ENCODE measurements at places on chromosomes 4 and X.

DNA sequence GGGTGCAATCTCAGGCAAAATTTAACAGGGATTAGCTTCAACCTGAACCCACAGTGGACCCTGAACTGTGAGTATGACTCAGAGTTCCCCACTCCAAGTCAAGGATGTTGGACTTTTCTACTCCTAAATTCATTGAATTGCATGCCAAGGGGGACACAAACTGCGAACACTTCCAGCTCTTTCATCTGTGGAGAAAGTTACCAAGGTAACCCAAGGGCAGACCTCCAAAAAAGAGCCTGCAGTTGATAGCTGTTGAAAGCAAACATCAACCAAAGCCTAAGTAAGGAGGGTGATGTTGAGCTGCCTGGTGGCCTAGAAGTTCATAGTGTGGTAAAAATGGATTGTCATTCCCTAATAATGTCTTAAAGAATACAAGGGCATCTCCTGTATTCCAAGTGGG lies 1242.9 kb downstream of the C4orf33 start:
- DNase-seq, result no peak

- no peak for DNase-seq
Measured at GRCh38 chr4:120266602-120267001, 200.0 kb upstream of the MAD2L1 start.

- DNase-seq, result no peak
Measured at GRCh38 chrX:121008920-121009319, 23.4 kb upstream of the CT47A1 start.

- DNase-seq, result no peak
Measured at GRCh38 chrX:42422961-42423360, 355.0 kb downstream of the PPP1R2C start.

GRCh38 chrX:17633546-17633945 lies 103.7 kb upstream of the SCML1 start:
- no peak for DNase-seq

- DNase-seq, result no peak
Measured at GRCh38 chrX:41076742-41077141, 8.5 kb upstream of the USP9X start.

DNA sequence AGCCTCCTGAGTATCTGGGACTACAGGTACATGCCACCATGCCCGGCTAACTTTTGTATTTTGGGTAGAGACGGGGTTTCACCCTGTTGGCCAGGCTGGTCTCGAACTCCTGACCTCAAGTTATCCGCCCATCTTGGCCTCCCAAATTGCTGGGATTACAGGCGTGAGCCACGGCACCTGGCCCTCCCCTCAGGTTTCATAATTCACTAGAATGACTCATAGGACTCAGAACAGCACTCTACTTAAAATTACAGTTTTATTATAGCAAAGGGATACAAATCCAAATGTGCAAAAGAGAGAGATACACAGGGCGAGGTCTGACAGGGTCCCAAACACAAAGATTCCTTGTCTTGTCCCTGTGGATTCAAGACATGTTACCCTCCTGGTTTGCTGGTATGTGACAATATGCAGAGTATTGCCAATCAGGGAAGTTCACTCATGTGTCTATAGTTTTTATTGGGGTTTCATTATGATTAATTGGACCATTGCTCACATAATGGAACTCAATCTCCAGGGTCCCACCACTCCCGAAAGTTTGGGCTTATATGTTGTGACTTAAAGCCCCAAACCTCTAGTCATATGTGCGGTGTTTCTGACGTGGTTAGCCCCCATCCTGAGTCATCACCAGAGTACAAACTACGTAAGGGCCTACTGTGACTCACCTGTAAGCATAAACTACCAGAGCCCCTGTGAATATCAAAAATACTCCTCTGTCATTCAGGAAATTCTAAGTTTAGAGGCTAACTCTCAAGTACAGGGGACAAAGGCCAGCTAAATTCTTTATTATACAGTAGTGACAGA lies 5.2 kb downstream of the YIPF6 start:
- DNase-seq, result no peak

DNA sequence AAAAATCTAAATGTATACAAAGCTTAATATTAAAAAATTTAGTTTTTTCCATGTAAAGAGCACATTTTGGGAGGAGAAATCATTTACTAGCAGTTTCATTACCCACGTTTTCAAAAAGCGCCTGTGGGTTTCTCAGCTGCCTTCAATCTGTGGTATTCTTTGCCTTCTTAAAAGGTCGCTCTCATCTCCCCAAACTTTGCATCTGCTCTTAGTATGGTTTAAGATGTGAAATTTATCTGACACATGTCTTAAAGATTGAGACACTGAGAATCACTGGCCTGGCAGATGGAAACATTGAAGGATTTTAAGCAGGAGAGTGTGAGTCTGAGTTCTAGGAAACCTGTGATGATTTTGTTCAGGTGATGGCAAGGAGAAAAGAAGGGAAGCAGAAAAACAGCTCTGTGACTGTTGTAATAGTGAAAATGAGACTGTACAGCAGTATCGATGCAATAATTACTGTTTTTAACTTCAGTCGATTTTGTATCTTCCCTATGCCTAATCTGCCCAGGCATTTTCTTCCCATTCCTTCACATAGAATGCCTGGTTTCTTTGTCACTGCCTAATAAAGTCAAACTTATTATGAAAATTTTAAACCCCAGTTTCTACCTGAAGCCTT lies 75.9 kb downstream of the PAQR3 start:
- DNase-seq, result no peak

GRCh38 chr4:170247596-170247995 lies 157.8 kb upstream of the AADAT start:
- no peak for DNase-seq

DNA sequence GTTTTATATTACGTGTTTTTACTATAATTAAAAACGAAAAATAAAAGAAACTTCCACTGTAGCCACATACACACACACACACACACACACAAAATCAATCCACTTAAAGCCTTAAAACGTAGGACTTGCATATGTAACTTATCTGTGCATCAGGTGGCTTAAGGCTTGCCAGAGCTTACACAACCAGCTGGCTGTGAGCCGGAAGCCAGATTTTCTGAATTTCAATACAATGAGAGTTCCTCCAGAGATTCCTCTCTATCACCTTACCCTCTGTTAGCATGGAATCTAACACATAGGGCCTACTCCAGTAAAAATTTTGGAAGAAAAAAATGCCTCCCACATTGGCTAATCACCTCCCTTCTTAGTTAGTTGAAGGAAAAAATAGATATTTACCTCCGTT lies 27.9 kb upstream of the SLITRK4 start:
- no peak for DNase-seq

DNA sequence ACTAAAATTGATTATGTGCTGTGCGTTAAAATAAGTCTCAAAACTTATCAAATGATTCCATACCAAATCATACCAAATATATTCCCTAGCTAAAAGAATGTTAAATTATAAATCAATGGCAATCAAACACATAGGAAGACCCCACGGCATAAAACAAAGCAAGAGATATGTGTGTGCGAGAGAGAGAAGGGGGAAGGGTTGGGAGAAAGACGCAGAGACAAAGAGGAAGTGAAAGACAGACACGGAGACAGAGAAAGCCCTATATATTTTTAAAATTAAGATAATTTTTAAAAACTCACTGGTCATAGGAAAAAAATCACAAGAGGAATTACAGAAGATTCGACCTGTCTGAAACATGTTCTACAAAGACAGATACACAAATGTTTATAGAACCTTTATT lies 371.4 kb downstream of the NLGN4X start:
- DNase-seq, result no peak

- DNase-seq, result no peak
Measured at GRCh38 chrX:152108527-152108926, 29.9 kb downstream of the MAGEA10 start.

GRCh38 chrX:39335513-39336235 lies 534.4 kb downstream of the MID1IP1 start:
- DNase-seq, result no peak

DNA sequence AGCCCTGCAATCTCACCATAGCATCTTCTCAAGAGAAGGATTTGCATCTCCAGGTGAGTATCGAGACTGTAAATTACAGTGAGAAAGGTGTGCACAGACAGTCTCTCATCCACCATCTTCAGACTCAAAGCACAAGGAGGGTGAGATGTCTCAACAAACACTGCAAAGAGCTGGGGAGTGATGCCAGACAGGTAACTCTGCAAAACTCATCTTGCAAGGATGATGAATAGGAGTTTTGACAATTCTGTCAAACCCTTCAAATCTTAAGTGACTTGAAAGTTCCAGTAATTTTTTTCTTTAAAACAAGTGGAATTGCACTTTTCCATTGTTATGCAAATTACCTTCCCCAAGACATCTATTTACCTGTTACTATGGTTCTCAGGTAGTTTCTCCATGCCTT lies 277.2 kb upstream of the VCX3A start:
- DNase-seq, result no peak

DNA sequence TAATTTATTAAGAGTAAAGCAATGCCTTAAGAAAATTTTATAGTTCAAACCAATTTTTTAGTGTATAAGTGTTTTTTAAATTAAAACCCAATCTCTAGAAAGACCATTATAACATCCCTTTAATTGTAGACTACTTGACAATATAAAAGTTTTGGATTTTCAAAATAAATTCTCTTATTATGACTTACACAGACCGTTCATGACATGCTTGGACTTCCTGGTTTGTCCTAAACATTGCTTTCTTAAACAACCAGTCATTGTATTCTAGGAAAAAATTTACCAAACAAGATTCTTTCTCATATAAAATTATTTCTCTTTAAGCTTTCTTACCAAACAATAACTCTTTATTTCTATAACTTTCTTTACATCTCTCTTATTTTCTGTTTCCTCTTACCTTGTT lies 49.0 kb upstream of the CXorf51A start:
- no peak for DNase-seq

DNA sequence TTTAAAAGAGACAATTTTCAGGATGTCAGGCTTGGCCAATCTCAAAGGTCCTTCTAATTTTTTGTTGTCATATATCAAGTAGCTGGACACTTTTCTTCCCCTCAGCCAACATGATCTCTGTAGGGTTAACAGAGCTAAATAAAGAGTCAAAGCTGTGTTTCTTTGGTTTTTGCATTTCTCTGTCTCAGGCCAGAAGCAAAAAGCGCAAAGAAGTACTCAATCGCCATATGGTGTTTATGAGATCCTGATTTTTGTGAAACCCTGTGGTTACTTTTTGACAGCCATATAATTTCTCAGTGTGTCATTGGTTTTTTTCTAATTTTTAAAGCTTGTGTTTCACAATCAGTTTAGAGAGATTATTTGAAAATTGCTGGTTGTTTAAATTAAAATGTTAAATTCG lies 111.9 kb downstream of the MAPK10 start:
- no peak for DNase-seq

DNA sequence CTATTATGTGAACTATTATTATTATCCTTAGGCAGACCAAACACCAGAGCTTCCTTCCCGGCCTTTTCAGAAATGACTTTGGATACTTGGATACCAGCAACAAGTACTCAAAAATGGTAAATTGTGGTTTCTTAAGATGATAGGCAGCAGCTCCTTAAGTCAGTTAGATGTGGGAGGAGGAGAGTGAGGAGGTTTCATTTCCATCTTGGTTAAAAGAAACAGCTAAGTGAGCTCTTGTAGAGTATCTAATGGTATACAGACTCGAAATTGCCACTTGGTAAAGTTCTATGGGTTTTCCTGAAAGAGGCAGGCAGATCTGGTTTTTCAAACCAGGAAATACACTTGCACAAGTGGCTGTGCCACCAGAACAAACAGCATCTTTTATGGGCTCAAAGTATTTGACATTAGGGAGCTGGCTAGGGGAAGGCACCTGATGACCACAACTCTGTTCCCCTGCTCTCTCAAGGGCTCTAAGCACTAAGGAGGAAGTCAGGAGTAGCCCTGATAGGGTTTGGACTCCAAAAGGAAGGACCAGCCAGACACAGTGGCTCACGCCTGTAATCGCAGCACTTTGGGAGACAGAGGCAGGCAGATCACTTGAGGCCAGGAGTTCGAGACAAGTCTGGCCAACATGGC lies 130.9 kb downstream of the TMEM164 start:
- no peak for DNase-seq

DNA sequence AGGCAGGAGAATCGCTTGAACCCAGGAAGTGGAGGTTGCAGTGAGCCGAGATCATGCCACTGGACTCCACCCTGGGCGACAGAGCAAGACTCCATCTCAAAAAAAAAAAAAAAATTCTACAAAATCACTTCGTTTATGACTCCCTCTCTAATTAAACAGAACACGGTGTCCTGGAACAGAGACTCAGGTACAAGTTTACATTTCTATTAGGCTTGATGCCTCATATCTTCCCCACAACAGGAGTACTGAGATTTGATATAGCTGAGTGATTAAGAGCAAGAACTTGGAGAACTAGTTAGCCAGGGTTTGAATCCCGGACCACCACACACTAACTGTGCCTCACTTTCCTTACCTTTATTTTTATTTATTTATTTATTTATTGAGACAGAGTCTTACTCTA lies 42.2 kb upstream of the KLF3 start:
- DNase-seq, result no peak

DNA sequence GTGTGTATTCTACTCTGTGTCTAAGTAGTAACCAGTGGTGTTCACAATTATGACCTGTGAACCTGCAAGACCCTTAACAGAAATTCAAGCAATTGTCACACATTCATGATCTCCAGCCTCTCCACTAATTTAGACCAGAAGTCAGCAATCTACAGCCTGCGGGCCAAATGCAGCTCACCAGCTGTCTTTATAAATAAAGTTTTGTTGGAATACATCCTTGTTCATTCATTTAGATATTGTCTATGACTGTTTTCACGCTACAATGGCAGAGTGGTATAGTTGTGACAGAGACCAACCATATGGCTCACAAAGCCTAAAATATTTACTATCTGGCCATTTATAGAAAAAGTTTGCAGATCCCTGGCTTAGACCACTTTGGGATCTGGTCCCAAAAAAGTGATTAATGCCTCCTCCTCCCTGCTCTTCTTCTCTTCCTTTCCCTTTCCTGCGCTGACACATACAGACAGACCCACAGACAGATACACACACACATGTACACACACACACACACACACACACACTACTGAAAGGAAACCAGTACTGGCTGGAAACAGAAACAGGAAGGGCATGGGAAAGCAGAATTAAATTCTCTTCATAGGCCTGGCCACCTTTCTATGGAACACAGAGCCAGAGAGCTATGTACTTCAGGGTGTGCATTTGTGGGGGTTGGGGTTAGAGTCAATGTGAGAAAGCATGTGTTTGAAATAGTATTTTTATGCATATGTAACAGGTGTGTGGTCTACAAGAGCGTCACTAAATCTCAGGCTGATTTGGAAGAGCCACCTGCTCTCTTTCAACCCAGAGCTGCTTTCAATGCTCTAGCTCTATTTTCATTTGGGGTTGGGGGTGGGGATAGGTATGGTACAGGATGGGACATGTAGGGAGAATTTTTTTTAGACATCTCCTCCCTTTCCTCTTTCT lies 49.7 kb upstream of the TMEM164 start:
- peak; percentile 90 for DNase-seq

DNA sequence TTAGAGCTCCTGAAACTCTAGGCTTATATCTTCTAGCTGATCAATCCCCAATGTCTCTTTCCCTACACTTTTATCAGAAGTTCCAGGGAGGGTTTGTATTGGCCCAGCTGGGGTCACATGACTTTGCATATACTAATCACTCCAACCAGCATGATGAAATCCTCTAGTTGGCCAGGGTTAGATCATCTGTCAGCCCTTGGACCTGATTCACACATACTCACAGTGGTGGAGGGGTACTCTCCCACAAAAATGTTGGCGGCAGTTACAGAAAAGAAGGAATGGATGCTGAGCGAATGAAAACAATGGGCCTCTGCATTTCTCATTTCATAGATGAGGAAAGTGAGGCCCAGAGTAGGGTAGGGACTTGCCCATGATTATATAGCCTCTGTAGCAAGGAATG lies 151.1 kb downstream of the PJA1 start:
- DNase-seq, result no peak

GRCh38 chr4:17911608-17912007 lies 100.8 kb downstream of the NCAPG start:
- no peak for DNase-seq
